ENCODE measurements at places on chromosomes 7 and 10. TPM values are rescaled to one million over a fixed set of nuclear protein-coding genes. Genes with fewer than 3 reads are reported as not detected.

Gene ZNF735
- total RNA-seq: not detected

- no peak for DNase-seq
Measured at GRCh38 chr10:117929327-117930067, 117.2 kb downstream of the RAB11FIP2 start.

DNA sequence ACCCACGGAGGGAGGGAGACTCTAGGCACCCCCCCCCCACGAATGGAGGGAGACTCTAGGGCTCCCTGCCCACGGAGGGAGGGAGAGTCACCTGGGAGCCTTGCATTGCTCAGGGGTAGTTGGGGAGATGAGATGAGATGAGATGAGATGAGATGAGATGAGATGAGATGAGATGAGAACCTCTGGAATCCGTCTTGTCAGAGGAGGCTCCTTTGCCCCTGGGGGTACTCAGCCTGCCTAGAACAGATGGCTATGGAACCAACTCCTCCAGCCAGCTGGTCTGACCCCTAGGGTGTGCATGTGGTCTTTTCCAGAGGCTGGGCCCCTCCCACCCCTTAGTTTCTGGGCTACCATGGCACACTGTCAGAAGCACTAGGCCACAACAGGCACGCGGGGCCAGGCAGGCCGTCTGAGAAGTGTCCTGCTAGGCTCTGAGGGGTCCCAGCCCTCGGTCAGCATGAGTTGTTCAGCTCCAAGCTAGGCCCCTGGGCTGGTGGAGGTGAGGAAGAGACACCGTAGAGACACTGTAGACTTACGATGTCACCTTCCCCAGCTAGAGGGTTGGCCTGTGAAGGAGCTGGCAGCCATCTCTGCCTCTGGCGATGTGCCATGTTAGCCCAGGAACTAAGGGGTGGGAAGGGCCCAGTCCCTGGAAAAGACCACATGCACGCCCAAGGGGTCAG is 8.8 kb downstream of the TSPAN15 start:
- no peak for DNase-seq

DNA sequence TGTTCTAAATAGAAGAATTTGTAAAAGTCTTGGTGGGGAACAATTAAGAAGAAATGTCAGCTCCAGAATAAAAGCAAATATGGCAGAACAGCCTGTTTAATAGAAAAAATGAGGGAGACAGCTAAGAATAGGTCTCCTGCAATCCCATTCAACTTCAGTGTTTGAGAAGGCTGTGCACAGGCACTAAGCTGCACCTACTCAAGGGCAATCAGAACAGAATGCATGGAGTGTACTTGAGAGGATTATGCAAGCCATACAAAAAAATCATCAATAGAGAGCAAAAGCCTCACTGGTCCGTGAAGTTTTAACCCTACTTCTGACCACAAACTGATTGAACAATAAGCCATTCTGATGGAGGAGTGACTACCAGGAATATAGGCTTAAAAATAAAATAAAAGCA is 690.7 kb upstream of the PCDH15 start:
- DNase-seq: no peak

GRCh38 chr10:23516530-23516929 is 77.7 kb downstream of the OTUD1 start:
- DNase-seq: no peak

DNA sequence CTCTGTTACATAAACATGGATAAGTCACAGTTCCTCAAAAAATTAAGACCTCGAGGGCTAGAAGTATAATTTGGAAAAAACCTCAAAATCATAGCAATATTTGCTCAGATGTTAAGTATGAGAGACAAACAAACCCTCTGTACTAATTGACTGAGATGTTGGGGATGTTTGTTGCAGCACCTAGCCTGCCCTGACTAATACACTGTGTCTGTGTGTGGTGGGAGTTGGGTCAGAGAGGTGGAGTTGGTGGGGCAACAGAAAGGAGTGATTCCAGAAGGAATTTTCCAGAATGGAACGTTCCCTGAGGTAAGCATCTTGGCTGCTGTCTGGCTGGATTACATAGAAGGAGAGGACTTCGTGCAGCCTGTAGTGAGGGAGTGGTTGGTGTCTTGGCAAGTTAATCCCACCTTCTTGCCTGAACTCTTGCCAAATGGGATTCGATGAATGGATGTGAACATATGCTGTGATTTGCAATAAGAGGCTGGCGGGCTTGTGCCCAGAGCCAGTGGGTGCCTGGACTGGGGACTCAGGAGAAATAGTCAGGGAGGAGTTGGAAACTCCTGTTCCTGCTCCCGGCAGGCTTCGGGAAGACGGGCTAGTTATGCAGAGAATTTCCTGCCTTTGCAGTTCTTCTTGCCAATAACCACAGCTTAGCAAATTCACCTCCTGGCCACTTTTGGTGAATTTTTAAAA is 9.3 kb upstream of the FAM180A start:
- no peak for DNase-seq

GRCh38 chr10:94205396-94205831 is 157.3 kb downstream of the NOC3L start:
- no peak for DNase-seq

DNA sequence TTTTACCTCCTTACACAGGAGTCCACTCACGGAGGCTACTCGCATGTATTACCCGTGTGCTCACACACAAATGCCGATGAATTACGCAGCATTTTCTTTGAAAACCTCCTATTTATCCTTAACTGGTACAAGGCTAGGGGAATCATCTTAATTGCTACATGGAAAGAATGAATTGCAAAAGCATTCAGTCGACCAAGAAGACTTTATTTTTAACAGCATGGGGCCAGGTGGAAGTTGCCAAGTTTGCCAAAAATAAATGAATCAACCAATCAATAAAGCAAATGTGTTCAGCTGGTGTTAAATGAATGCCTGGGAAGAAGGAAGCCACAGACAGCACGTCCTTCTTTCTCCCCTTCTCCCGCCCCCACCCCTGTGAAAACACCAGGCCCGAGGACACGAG is 55.8 kb downstream of the CTBP2 start:
- no peak for DNase-seq

Measured in mesenteric fat pad (tissue), 1 donor.